Fibroblast of pulmonary artery (primary cell): ENCODE measurements at places on chromosomes 7 and 10.
A peak's percentile ranks its signal among the peaks of the same experiment; 100 is the strongest.

DNA sequence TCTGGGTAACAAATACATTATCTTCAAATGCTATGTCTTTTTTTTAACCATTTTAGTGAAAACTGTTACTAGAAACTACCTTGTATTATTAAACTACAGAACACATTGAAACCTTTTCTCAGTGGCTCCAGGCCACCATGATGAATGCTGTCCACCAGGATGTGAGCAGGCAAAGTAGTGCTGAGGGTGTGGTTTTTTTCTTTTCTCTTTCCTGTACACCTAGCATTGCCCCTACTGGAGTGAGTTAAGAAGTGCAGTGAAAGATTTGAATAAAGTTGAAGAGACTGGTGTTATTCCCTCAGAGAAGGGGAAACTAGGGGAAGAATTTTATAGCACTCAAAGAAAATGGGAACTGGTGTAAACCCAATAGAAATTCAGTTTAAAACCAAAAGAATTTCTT is 120.0 kb upstream of the SAMD8 start:
- peak; percentile 26 for DNase-seq

DNA sequence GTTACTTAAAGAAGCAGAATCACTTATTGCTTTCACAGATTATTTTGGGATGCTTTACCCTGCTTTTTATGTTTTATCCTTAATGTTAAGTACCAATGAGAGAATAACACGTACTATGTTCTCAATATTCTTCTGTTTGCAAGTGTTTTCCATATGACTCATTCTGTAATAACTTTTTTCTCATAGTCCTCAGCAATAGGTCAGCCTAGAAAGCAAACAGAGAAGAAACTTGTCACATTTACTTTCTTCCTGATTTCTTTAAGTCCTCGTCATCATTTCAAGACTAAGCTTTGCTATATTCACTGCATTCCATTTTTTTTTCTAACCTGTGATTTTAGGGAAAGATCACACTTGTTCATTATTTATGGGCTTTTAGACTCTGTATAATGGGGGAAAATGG is 6.8 kb upstream of the AGR2 start:
- DNase-seq, result peak; percentile 32

DNA sequence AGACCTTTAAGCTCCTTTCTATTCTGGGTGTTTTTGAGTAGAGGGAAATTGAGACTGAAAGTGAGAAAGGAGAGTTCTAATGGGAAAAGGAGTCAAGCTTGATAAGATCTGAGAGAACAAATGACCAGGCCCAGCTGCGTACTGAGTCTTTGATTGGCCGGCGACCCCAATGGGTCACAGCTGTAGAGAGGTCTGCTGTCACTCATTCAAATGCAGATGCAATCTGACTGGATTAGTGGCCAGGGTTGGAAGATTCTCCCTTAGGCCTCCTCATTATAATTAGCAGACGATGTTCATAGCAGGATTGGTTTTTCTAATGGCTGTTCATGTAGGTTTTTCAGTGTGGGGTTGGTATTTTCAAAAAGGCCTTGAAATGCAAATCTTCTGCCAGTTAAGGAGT is 127.2 kb upstream of the SLC25A13 start:
- DNase-seq, result no peak

DNA sequence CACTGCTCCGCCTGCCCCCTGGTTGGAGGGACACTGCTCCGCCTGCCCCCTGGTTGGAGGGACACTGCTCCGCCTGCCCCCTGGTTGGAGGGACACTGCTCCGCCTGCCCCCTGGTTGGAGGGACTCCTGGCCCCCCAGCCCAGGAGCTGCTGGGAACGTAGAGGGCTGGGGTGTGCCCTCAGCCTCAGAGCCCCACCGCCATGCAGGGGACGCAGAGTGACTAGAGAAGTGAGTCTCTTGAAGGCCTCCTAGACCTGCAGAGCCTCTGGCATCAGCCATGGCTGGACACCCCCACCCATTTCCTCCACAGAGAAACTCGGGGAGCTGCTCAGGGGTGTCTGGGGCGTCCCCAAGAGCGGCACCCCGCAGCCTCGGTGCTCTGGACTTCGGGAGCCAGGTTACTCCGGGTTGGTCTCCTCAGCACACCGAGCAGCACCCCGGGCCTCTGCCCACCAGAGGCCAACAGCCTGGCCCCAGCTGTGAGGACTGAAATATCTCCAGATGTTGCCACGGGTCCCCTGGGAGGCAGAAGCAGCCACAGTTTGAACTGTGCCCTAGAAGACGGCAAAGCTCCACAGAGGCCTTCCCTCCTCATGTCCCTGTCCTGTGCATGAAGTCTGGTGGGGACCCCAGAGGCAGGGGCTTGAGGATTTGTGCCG is 191.9 kb downstream of the ELFN1 start:
- DNase-seq, result no peak

DNA sequence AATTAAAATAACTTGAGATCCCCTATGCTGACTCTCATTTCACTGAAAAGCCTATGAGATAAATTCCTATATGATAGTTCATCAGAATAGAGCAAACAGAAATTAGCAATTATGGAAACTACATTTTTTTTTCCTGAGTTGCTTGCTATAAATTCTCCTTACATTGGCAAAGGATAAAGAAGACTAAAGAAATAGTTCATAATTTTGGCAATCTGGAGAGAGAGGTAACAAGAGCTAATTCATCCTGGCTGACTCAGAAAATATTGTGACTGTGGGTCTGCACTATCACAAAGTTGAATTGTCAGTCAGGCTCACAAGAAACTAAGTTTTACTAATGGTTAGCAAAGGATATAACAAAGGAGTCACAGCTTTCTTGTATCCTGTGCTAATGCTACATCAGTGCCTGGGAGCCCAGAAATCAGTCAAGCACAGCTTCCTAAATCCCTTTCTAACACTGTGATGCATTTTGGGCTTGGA is 483.0 kb downstream of the MAGI2 start:
- no peak for DNase-seq

DNA sequence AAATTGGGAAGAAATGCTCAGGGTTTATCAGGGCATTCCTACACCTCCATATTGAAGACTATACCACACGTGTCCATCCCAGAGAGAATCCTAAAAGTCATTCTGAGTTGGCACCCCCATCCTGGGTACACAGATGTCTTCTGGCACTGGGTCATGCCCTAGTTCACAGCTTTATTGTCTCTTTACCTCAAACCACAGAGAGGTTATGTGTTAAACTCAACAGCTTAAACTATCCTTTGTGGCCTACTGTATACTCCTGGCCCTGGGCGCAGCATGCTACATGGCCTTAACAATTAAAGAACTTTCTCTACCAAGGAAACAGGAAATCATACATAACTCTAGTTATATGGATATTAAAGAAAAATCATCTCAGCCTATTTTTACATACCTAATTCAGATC is 115.6 kb upstream of the SEM1 start:
- no peak for DNase-seq

GRCh38 chr10:51981731-51982130 is 282.3 kb upstream of the CSTF2T start:
- no peak for DNase-seq

- no peak for DNase-seq
These were observed 191.9 kb downstream of the C7orf25 start for GRCh38 chr7:42720012-42720411.

- no peak for DNase-seq
These were observed 64.3 kb upstream of the NKX6-2 start for GRCh38 chr10:132850246-132850645.

DNA sequence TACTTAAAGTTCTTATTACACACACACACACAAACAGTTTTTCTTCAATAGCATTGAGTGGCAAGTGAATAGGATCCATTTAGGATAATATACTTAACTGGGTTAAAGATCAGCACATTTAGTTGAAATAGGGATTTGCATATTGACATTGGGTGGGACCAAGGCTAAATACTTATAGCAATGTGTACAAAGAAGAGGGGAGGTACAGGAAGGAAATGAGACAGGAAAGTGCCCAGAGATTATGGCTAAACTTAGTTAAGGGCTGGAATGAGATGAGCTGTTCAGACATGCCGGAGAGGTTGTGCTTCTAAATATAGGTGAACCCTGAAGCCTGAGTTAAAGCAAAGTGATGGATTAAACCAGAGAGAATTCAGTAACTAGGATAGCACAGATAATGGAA is 95.1 kb downstream of the LSMEM1 start:
- no peak for DNase-seq

GRCh38 chr7:101614098-101614938 is 14.8 kb downstream of the MYL10 start:
- no peak for DNase-seq

DNA sequence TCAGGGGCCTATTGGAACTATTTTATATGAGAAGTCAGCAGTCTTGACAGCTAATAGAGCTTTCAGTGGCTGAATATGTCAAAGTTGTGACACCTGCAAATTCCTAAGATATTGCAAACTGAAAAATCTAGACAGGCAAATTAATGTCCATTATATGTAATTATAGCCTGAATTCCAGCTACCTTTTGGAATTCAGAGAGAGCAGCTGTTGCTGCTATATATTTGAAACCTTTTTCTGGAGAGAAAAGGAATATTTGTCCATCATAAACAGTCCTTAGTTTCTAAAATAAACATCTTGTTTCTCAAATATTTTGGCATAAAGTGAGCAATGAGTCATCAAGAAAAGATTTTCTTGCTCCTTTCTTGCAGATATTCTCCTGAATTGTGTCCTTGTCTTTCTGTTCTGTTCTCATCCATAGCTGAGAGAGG is 408.9 kb upstream of the SEMA3D start:
- peak; percentile 57 for DNase-seq

- DNase-seq, result peak; percentile 70
These were observed 286.4 kb upstream of the MEOX2 start for GRCh38 chr7:15972862-15973275.

GRCh38 chr7:49001610-49002033 is 77.3 kb downstream of the CDC14C start:
- DNase-seq, result peak; percentile 0

DNA sequence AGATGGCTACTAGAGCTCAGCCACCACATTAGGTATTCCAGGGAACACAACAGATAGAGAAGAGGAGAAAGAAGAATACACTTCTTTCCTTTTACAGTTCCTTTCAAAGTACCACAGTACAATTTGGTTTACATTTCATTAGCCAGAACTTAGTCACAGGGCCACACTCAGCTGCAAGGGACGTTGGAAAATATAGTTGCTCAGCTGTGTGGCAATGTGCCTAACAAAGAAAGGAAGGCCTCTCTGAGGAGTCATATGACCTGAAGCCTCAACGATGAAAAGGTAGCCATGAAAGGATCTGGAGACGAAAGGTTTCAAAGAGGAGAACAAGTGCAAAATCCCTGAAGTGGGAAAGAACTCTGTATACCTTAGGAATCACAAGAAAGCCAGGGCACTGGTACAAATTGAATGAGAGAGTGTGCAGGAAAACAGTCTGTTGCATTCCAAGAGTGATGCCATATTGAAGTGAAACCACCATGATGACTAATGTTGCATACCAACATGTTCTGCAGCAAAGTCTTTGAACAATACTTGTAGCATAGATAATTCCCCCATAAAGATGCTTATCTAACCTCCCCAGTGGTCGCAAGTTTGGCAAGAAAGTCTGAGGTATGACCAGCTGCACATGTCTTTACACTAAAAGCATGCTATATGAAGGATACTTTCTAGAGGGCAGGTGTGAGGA is 278.9 kb downstream of the HPSE2 start:
- DNase-seq, result peak; percentile 2

DNA sequence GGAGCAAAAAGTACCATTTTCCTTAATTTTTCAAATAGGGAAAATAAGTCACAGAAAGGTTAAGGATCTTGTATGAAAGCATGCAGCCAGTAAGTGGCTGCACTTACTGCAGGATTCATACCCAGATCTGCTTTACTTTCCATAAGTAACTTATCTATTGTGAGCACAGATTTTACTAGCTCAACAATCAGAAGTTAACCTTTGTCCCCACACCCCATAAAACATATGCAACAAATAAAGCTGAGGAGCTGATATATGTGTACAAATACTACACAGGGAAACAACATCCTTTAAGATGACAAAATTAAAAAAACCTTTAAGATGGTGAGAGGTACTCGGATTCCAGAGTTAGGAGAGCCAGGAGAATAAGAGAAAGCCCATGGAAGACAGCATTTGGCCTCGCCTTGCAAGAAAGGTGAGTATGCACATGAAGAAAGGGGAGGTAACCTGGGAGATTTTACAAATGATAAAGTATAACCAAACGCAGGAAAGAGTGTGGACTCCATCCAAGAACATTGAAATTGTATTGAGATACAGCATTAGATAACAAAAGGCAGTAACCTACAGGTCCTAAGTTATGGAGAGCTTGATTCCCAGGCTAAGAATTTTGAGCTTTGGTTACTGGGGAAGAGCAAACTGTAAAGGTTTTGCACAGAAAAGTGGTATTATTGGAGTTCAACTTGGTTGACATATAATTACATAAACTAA is 87.1 kb downstream of the ITGB8 start:
- no peak for DNase-seq
